ENCODE measurements at places on chromosomes 11 and 22.

DNA sequence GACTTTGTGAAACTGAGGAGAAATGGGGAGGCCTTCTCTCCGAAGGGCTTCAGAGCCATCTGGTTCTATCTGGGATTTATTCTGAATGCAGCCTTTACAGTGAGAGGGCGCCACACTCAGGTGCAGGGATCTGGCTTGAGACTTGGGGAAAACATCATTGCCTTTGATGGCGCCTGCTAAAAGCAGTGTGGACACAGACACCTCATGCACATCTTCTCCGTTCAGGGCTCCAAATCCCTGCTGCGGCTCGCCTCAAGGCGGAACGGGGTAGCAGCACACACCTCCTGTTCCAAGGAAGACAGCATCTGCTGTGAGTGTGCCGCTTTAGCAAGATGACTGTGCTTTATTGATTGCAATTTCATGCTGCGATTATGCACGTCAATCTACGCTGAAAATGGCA is 37.1 kb upstream of the OLFML1 start:
- no peak for DNase-seq

DNA sequence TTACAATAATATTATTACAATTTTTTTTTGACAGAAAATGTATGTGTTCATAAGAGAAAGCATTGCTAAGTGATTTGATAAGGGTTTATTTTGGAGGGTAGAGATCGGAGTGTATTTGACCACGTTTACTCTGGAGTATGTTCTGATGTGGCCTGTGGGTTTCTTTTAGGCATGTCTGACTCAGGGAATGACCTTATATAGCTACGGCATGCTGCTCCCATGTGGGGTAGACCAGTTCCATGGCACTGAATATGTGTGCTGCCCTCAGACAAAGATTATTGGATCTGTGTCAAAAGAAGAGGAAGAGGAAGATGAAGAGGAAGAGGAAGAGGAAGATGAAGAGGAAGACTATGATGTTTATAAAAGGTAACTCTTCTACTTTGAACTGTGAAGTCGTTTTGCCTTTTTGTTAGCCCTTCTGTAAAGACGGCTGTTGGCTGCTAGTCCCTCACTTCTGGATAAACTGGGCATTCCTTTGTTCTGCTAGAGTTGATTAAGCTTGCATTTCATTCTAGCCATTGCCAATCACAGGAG is 38.1 kb upstream of the ST14 start:
- DNase-seq = peak; percentile 40

- peak; percentile 13 for DNase-seq
Measured at GRCh38 chr11:110654456-110654855, 57.8 kb downstream of the ARHGAP20 start.

GRCh38 chr11:58796333-58796732 is 48.2 kb downstream of the GLYATL2 start:
- no peak for DNase-seq

DNA sequence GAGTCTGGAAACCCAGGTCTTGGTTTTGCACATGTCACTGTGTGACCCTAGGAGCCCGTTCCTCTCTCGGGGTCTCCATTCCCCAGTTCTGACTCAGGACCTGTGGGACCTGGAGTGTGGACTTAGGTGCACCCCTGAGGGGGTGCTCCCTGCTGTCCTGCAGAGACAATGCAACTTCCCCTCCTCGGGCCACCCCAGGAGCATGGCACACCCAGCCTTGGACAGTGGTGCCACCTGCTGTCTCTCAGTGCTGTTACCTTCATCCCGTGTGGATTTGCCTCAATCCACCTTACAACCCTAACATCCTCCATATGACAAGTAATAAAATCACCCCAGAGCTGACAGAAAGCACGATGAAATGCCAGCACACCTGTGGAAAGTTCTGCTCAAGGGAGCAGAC is 27.5 kb upstream of the CRYBB3 start:
- no peak for DNase-seq

DNA sequence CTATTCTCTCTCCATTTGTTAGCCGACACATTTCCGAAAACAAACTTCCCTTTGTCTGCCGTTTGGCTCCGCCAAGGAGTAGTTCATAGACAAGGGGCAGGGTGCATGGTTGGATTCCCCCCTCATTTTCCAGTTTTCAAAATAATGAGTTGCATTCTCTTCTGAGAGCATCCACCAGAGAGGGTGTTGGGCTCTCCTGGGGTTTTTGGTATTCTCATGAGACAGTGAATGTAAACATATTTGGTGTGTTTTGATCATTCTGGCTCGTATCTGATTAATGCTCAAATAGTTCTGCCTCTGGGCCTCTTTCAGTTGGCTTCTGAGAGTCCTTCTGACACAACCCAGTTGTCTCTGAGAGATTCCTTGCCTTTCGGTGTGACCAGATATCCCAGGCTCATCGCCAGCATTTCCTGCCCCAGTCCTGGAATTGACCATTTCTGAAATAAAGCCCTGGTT is 21.7 kb downstream of the GRAMD4 start:
- DNase-seq = peak; percentile 89

DNA sequence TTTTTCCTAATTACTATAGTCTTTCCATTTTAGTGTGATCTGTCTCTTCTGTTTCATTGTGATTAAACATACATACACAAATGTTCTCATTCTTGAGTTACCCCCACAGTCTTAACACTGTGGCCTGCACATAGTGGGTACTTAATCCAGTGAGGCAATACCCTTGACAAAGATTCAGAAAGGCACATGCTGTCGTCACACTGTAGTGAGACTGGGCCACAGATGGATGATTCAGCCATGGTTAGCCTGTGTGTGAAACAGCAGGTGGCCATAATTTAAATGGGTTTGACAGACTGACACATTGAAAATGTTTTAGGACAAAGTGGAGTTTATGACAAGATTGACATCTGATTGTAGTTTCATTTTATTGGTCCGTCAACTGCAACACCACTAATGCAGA is 313.1 kb downstream of the C11orf87 start:
- no peak for DNase-seq

GRCh38 chr11:69393865-69394233 is 87.6 kb upstream of the LINC01488 start:
- DNase-seq = no peak

DNA sequence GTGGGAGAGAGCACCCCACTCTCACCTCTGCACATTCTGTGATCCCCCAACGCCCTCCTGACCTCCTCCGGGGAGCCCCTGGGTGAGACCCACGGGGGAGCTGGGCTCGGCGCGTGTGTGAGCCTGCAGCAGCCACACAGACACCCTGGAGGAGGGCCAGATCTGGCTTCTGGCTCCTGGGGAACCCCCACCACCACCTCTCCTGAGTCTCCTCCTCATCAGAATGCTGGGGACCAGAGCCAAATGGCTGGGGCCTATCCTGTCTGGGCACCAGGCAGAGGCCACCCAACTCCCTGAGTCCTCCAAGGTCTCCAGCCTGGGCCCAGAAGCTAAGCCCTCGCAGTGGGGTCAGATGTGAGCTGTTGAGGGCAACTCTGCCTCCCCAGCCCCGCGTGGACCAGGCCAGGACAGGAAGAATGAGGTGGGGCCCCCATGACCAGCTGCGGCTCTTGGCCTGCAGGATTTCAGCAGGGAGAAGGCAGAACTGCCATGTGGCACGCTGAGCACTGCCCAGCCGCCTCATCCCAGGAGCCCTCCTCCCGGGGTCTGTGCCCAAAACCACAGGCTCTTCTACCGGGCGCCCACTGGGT is 5.5 kb upstream of the PIM3 start:
- DNase-seq = no peak

GRCh38 chr22:27405672-27406388 is 395.7 kb downstream of the MN1 start:
- peak; percentile 41 for DNase-seq

- DNase-seq = peak; percentile 93
Measured at GRCh38 chr22:41557401-41558240, 3.2 kb upstream of the CSDC2 start.

DNA sequence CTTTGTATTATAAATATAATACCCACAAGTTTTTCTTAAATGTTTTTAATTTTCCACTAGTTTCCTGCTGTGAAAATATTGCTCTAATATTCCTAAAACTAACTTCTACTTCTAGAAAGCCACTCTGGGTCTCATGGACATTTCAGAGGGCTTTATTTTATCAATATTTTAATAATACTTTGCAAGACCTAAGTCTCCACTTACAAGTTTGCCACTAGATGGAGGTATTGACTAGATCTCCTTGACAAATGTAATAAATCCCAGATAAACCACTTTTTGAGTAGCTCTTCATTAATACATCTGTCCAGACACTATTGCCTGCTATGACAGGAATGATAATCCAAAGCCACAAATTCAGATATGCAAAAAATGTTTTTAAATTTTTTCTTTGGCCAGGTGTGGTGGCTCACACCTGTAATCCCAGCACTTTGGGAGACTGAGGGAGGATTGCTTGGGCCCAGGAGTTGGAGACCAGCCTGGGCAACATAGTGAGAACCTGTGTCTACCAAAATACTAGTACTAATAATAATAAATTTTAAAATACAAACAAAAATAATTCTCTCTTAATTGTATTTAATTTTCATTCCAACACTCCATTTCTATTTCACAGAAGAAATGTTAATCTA is 3.5 kb upstream of the ACAT1 start:
- DNase-seq = peak; percentile 67

DNA sequence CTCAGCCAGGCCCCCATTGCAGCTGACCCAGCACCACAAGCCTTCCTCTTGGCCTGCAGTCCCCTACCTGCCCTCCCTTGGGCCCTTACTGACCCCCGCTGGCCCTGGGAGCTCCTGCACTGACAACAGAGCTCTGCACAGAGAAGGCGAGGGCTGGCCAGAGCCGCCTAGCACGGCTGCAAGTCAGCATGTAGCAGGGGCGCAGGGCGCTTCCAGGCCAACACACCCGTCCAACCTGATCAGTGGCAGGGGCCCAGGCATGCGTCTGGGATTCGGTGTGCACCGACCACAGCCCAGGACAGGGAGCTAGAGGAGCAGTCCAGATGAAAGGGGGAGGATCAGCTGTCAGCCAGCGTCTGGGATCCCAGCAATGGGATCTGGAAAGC is 7.6 kb downstream of the WNT7B start:
- DNase-seq = no peak

DNA sequence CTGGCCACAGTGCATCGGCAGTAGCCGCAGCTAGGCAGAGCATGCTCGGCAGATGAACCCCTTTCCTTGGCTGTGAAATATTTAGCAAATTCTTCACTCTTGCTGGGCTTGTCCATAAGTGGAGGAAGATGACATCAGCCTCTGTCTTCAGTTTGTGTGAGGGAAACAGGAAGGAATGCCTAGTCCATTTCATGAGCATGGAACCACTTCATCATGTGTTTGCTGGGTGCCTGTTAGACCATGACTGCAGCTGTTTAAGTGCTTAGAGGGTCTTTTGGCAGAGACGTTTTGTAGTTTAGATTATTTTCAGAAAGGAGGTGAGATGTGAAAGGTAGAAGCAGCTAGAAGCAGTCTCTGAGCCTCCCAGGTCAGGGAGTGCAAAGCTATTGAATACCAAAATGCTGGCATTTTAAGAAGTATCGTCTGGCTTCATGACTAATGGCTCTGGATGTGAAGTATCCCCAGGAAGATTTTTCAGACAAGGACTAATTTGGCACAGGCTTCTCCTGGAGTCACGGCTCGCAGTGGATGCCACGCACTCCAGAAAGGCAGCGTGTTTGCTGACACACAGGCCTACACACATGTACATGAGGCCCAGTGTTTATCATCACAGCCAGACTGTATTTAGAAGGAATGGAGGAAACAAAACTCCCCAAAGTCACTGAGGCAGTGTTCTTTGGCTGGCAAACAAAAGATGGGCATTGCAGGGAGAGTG is 43.1 kb upstream of the GRAMD1B start:
- no peak for DNase-seq

DNA sequence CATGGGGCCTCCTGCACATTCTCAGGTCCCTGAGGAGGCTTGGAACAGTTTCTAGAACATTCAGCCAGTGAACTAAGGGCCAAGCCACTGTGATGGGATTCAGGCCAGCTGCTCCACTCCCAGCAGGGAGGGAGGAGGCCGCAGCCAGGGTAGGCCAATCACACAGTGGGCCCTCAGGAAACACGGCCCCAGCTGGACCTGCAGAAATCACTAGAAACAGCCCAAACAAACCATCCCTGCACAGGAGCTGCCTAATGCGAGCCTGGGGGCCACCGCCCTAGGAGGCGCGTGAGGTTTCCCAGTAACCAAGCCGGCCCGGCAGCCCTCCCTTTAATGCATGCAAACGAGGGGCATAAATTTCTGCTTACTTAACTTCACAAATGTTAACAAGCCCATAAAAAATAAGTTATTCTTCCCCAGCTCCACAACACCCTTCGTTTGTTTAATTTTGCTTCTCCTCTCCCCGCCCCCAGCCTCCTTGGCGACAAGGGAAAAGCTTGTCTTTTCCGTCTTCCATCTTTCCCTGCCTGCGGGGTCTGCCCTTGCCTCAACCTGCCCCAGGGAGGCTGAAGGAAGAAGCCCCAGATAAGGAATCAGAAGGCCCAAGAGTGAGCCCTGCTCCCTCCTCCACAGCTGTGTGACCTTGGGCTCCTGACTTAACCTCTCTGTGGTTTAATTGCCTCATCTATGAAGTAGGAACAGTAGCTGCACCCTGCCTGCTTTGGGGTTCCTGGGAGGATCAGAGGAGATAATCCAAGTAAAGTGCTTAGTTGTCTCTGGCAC is 25.7 kb downstream of the ELFN2 start:
- DNase-seq = peak; percentile 71

- peak; percentile 97 for DNase-seq
Measured at GRCh38 chr11:34749666-34750659, 129.1 kb downstream of the EHF start.

DNA sequence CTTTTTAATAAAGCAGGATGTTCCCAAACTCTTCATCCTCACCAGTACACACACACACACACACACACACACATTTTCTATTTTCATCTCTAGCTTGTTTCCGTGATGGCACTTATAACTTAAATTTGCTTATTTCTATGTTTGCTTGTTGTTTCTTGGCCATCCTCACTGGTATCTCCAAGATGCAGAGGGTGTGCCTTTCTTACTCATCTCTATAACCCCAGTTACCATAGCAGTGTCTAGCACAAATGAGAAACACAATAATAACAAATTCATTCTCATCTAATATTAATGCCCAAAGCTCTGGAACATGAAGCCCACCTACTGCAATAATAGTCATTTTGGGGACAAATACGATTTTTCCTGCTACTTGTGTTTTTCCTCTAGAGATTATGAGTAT is 156.3 kb downstream of the GRM5 start:
- no peak for DNase-seq

DNA sequence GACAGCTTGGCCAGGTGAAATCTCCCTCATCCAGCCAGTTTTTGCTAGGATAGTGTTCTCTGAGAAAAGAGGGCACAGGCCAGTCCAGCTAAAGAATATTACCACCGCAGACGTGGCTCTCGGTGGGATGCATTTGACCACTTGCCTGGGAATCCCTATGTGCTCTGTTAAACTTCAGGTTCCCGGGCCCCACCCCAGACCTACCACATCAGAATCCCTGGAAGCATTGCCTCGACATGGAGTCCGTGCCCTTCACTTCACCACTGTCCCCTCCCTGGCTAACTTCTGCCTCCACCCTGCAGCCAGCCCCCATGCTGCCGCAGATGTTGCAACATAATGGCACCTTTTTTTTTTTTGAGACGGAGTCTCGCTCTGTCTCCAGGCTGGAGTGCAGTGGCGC is 56.9 kb upstream of the EMID1 start:
- no peak for DNase-seq
